ENCODE measurements at places on chromosomes 7 and 10. TPM values are rescaled to one million over a fixed set of nuclear protein-coding genes. Genes with fewer than 3 reads are reported as not detected.

GRCh38 chr10:128571745-128572144, 445.5 kb upstream of the MKI67 start:
- DNase-seq = no peak

GRCh38 chr10:74055383-74056049, 57.6 kb downstream of the VCL start:
- no peak for DNase-seq

DNA sequence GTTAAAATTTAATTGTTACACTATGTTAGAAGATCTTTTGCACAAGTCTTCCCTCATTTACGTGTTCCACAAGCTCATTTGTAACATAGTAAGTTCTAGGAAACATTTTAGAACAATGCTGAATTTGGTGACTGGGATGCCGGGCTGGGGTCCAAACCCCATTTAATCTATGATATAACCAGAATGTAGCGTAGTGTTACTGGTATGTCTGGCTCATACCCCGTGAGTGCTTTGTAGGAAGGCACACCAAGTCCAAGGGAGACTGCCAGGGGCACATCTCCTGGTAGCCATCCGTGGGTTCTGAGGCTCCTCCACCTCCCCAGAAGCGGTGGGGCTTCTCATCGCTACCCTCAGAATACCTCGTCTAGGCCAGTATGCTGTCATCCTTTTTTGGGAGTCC, 21.3 kb upstream of the TMEM236 start:
- peak; percentile 89 for DNase-seq

DNA sequence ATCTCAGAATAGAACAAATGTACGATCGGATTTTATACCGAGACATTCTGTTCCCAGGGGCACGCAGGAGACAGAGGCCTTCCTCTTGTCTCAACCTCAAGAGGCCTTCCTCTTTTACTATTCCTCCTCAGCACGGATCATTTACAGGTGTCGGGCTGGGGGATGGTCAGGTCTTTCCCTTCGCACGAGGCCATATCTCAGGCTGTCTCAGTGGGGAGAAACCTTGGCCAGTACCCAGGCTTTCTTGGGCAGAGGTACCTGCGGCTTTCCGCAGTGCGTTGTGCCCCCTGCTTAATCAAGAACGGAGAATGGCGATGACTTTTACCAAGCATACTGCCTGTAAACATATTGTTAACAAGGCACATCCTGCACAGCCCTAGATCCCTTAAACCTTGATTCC, 44.2 kb downstream of the FANK1 start:
- no peak for DNase-seq

DNA sequence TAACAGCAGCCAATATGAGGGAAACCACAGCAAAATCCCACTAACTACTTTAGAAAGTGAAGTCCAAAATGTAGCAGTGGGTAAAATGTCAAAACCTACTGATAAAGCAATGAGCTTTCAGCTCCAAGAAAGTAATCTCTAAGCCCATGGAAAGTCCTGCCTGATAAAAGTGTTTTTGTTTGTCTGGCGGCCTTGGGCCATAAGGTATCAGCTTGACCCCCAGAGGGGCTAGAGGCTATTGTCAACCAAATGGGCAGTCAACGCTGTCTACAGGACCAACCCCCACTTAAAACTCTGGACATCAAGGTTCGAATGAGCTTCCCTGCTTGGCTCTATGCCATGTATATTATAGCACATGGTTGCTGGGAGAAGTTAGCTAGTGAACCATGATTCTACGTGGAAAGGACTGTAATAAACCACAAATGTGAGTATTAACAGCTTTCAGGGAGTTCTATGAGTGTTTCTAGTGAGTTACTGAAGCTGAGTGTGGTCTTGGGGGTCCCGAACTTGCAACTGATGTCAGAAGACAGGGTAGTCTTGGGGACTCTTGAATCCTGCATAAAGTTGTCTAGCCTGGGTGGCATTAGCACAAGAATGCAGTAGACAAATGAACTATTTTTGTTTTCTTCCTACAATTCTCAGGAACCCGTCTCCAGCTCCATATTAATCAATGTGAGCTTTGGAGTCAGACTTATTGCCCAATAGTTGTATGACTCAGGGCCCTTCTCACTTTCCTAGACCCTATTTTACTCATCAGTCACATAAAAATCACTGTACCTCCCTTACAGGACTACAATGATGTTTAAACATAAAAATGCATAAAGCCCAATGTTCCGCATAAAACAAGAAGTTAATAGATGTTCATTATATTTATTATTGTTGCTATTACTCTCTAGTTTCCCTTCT, 164.9 kb downstream of the DGKI start:
- DNase-seq = peak; percentile 90

DNA sequence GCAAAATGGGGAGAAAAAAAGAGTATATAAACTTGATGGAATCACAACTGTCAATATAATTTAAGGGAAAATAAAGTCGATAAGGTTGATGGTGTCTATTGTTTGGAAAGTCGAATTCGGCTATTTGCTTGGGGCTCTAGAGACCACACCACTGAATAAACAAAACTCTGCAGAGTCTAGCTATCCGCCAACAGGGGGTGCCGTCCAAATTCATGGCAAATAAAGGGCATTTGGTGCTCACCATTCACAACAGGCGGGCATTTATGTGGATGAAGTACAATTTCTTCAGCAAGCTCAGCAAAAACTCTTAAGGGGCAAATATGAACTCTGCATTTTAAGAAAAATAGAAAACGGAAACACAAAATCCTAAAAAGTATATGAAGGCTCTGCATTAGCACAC, 23.3 kb downstream of the CD36 start:
- no peak for DNase-seq

- DNase-seq = peak; percentile 60
These were observed 40.8 kb downstream of the HK1 start for GRCh38 chr10:69318867-69319727.

- peak; percentile 96 for DNase-seq
These were observed 29.3 kb upstream of the OSBPL3 start for GRCh38 chr7:25009257-25009656.

DNA sequence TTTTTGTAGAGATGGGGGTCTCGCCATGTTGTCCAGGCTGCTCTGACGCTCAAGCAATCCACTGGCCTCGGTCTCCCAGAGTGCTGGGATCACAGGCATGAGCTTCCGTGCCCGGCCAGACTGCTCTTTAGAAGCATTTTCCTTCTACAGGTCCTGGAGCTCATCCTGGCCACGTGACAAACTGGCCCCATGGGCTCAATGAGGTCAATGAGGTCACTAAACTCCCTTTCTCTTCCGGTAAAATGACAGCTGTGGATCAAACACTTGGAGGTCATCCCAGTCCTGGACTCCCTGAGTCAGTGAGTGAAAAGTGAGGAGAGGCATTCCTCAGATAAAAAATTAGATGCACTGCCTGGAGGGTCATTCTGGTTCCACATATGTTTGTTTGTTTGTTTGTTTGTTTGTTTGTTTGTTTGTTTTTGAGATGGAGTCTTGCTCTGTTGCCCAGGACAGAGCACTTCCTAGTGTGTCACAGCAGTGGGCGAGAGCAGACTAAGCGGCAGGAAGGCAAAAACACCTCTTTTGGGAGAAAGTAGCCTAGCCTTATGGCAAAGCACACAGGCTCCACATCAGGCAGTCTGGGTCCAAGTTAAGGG, 134.9 kb downstream of the TNS3 start:
- no peak for DNase-seq

DNA sequence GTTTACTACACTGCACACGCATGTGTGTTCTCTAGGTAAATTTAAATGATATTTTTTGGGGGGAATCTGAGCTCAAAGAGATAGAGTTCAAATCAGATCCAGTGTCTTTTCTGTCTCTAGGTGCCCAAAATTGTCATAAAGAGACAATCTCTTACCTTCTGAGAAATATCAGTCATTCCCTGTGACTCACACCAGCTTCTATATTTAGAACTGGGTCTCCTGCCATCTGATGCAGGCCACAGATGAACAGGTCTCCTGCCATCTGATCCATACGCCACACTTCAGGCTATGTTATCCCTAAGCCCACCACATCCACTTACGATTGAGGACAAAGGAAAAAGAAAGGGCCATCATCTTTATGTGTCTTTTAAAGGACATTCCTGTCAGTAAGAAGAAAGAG, 136.3 kb upstream of the LAMB4 start:
- DNase-seq = no peak

- DNase-seq = no peak
These were observed 393.4 kb upstream of the MKI67 start for GRCh38 chr10:128519581-128519980.

GRCh38 chr10:73339436-73339835, 19.2 kb downstream of the CFAP70 start:
- no peak for DNase-seq

DNA sequence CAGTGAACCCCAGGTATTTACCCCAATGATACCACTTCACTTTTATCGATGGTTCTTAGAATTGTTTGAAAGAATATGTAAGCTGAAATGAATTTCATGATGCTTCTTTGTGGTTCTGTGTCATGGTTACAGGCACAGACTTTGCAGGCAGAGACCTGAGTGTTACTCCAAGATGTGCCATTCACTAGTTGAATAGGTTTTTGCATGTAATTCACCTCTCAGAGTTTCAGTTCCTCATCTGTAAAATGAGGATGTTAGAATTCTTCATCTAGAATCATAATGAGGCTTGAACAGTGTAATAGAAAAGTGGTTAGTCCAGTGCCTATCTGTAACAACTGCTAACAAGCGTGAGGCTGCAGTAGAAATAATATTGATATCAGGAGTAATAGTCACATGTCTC, 54.6 kb downstream of the VSTM2A start:
- no peak for DNase-seq

GRCh38 chr10:116001262-116001857, 271.6 kb downstream of the GFRA1 start:
- no peak for DNase-seq

DNA sequence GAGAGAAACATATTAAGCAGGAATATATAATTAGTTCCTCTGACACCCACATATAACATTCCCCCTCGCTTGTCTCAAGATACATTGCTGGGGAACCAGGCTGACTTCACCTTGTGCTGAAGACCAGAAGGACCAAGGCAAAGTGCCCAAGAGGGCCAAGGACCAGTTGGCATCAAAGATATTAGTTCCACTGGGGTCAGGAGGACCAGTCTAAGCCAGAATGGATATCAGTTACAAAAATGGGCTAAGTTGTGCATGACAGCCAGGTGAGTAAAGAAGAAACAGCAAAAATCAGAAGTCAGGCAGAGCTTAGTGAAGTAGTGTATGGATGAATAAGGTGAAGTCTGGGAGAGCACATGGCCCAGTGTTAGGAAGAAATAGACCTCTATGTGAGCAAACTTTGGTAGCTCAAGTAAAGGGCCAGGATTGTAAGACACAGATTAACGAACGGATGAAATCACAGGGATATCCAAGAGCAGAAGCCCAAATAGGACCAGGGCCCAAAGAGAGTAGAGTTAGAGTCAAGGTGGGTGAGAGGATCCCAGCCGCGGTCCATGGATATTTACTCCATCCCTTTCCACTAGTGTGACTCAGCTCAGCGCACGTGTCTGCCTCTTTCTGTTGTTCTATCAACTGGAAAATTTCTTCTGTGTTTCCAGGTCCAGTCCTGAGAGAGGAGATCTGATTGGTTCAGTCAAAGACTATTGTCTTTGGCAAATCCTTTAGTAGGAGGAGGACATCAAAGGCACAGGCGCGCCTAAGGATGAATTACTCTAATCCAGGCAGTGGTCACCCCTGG, 5.0 kb downstream of the CALD1 start:
- no peak for DNase-seq

- DNase-seq = peak; percentile 46
These were observed 4.0 kb downstream of the ITGA8 start for GRCh38 chr10:15715619-15716227.

Gene CALML3
- not detected for total RNA-seq

Gene DENND10
- total RNA-seq = 91.3 TPM

Gene SORCS3
- total RNA-seq = 0.16 TPM

Gene BAG3
- total RNA-seq = 7.8 TPM

Gene ZNF365
- 7.2 TPM for total RNA-seq

Gene SLC29A4
- total RNA-seq = 0.90 TPM

Gene ZNF479
- not detected for total RNA-seq

Gene SPDYE2
- total RNA-seq = not detected

Gene MRPL32
- 28.4 TPM for total RNA-seq

Gene TRPV5
- total RNA-seq = not detected

Gene FAM24B
- 4.3 TPM for total RNA-seq
